ENCODE measurements at places on chromosomes 16 and 17.
A peak's percentile ranks its signal among the peaks of the same experiment; 100 is the strongest.

DNA sequence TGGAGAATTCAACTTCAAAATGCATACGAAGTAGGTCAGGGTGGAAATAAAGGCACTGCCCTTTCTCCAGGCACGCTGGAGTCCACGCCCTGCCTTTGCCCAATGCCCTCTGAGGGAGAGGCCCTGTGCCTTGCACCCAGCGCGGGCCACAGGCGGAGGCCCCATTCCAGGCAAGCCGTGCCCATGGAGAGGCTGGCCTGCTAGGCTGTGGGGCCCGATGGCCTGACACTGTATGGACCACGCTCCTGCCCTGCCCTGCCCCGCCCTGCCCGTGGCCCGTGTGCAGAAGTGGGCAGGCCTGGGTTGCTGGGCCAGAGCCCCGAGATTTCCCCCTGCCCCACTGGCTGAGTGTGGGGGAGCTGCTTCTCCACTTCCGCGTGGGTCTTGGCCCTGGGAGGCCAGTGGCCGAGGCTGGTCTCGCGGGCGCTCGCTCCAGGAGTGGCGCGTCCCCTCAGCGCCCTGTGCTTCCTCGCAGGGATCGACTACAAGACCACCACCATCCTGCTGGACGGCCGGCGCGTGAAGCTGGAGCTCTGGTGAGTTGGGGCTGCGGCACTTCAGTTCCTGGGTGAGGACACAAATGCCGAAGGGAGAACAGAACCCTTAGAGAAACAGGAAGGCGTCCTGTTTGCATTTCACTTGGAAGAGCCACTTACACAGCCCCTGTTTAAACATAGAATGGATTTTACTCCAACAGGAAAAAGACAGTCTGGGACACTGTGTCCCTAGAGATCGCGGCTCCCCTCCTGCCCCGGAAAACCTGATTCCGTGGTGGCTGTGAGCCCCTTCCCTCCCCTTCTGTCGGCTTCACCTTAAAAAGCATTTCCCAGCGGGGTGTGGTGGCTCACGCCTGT, 13.8 kb upstream of the WFIKKN1 start:
- DNase-seq: no peak

GRCh38 chr17:82882715-82883418, 43.0 kb upstream of the ZNF750 start:
- DNase-seq: no peak

- no peak for DNase-seq
Measured at GRCh38 chr17:9090641-9091096, 69.4 kb downstream of the NTN1 start.

DNA sequence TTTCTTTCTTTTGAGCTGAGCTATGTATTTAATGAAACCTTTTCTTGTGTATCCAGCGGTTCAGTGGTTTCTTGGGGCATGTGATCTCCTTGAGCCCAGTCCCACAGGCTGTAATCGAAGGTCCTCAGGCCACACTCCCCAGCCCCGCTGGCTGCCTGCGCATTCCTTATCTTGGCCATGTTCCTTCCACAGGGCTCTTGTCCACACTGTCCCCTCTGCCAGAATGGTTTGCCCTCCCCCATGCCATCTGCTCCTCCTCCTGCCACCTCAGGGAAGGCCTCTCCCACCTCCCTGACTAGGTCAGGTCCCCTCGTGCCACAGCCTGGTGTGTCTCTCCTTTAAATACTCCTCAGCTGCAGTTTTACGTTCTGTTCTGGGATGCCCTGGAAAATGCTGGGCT, 12.1 kb upstream of the NLRC5 start:
- DNase-seq: no peak

DNA sequence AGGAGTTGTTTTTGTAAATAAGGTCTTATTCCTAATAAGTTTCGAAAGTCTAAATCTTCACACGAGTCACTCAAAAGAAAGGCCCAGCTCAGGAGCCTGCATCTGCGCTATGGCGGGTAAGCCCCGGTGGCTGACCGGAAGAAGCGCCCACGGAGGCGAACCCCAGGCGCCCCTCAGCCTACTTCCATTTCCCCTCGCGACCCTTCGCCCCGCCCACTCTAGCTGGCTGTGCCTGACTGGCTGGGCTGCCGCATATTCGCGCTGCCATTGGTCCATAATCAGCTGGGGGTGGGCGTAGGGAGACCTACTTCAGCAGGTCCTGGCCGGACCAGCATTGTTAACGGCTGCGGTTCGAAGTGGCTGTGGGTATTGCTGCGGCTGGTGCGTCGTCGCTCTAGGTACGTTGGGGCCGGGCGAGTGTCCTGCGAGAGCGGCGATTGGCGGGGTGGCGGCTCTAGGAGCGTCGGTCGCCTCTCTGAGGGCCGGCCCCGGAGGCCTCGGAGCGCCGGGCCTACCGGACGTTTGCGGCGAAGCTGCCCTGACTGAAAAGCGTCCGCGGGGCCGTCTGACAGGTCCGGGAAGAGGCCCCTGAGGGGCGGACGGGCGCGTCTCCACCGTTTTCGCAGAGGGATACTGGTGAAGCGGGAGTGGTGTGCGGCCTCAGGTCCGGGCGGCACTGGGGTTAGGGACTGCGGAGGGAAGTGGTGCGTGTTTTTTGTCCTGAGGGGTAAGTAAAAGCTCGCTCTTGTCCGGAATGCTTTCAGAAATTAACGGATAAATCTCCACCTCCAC, at the start of gene ATF7IP2:
TSS of gene ATF7IP2 (plus strand) at position 337 of the 792 bp plus-strand sequence. CDS start 44,560 bp downstream, outside the sequence.
- DNase-seq: peak; percentile 77

DNA sequence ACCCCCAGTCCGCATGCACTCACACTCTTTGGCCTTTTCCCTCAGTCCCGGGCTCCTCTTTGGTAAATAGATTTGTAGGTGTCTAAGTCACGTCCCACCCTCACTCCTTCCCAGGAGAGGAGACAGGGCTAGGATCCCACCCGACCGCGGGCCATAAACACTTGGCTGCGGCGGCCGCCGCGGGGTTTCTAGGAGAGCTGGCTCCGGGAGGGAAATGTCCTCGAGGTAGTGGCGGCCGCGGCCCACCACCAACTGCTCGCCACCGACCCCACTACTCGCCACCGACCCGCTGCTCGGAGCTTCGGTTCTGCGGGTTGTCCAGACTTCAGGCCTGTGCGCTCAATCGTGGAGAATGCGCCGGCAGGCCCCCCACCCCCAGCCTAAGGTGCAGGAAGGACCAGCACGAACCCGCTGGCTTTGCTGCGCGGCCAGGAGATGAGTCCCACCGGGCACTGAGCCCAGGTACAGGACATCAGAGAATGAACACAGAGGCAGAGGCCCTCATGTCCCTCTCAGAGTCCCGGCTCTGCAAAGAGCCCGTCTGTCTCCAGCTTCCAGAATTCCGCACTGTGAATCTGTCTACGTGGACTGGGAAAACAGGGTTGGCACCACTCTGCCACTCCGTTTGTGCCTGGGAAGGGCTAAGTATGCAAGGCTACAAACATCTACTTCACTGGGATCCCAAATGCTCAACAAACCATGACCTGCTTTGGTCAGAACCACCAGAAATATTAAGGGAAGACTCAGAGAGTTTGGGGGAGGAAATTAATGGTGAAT, 2.5 kb downstream of the PRAC2 start:
- no peak for DNase-seq

DNA sequence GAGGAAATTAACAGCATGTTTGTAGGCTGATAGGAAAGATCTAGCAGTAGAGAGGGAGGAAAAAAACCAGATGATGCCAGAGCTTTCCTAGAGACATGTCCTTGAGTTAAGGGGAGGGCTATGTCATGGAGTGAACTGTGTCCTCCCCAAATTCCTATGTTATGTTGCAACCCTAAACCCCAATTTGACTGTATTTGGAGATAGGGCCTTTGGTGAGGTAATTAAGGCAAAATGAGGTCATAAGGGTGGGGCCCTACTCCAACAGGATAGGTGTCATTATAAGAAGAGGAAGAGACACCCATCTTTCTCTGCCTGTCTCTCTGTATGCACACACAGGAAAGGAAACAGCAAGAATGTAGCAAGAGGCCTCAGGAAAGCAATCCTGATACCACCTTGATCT, 195.3 kb upstream of the AXIN2 start:
- DNase-seq: no peak

GRCh38 chr16:62021161-62021581, 15.1 kb downstream of the CDH8 start:
- DNase-seq: no peak

Measured in progenitor cell of endocrine pancreas (in vitro differentiated cells).